ENCODE measurements at places on chromosomes 13 and 19.

- no peak for DNase-seq
These were observed 130.5 kb downstream of the MAB21L1 start for GRCh38 chr13:35345992-35346391.

DNA sequence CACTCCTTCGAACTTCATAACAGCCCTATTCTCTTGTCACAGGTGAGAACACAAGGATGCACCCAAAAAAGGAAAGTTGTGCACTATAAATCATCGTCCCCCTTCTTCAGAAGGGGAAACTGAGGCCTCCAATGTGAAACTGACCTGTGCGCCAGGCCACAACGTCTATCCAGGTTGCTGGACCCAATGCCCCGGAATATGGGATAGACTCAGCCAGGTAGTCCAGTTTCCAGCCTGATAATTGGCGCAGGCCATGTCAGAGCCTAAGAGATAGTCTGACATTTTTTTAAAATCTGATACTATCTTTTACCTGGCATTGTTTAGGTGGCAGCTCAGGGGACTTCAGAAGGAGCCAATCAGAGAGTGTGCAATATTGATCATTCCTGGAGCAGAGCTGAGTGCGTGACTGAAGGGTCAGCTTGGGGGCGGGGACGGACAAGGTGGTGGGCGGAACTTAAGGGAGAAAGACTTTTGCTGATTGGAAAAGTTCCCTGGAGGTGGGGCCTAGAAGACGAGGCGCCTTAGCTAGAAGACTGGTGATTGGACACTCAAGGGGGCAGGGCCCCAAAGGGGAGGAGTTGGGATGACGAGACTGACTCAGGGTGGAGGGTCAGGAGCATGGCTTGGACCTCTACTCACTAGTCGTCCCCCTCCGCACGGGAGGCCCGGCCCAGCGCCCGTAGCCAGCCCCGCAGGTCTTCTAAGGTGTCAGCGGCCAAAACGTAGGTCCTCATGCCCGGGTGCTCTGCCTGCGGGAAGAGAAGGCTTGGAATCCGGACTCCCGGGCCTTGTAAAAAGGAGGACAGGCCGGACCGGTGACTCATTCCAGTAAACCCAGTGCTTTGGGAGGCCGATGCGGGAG lies 8.5 kb downstream of the PLEKHA4 start:
- DNase-seq = no peak

GRCh38 chr13:31100721-31101120 lies 61.0 kb downstream of the HSPH1 start:
- DNase-seq = no peak

DNA sequence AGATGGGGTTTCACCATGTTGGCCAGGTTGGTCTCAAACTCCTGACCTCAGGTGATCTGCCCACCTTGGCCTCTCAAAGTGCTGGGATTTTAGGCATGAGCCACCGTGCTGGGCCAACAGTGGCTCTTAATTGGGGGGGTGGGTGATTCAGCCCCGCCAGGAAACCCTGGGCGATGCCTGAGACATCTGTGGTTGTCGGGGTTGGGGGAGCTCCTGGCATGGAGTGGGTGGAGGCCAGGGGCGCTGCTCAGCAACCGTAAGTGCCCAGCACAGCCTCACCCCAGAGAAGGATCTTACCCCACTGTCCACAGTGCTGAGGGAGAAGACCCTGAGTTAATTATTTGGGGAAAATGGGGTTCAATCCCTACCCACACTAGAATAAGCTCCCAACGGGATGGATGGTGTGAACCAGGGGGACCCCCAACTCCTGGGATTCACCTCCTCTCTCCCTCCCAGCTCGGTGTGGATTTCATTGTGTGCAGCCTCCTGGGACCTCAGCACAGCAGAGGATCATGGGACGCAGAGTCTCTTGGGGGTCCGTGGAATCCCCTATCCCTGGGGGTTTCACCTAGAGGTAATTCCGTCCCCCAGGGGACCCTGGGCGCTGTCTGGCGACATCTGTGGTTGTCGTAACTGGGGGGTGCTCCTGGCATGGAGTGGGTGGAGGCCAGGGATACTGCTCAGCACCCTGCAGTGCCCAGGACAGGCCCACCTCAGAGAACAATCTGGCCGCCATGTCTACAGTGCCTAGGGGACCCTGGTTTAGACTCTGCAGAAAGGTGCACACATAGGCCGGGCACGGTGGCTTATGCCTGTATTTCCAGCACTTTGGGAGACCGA lies 68.9 kb downstream of the GADD45B start:
- no peak for DNase-seq

GRCh38 chr13:52706081-52706480 lies 33.5 kb downstream of the CNMD start:
- no peak for DNase-seq

DNA sequence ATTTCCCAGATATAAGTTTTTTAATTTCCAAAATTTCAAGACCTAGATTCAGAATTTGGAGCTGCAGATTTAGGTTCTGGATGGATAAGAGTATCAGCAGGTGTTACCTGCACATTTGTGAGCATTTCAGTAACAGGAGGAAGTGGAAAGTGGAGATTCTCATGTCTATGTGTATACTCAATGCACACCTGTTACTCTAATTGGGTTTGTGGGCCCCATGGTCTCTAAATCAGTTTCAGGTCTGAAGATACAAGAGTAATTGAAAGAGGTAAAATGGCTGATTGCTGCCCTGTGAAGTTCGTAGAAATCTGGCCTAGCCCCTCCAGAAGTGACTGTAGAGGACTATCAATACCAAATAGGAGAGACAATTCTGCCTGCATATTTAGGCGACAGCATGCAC lies 13.9 kb downstream of the ZNF675 start:
- DNase-seq = no peak

GRCh38 chr19:42538841-42539709 lies 10.8 kb upstream of the CEACAM1 start:
- DNase-seq = no peak

DNA sequence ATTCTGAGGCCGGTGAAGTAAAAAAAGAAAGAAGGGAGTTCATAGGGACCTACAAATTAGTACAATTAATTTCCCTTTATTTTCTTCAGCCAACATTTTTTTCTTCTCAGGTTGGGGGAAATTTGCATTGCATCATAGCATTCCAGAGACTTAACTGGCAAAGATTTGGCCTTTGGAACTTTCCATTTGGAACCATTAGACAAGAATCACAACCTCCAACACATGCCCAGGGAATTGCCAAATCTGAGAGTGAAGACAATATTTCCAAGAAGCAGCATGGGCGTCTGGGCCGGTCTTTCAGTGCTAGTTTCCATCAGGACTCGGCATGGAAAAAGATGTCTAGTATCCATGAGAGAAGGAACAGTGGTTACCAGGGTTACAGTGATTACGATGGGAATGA lies 6.4 kb upstream of the ERCC5 start:
- peak; percentile 32 for DNase-seq

- DNase-seq = no peak
These were observed 180.9 kb downstream of the KCNRG start for GRCh38 chr13:50196118-50196517.

GRCh38 chr13:47415048-47415447 lies 518.2 kb upstream of the HTR2A start:
- no peak for DNase-seq

GRCh38 chr19:55306712-55307111 lies 18.4 kb downstream of the TMEM150B start:
- DNase-seq = no peak

DNA sequence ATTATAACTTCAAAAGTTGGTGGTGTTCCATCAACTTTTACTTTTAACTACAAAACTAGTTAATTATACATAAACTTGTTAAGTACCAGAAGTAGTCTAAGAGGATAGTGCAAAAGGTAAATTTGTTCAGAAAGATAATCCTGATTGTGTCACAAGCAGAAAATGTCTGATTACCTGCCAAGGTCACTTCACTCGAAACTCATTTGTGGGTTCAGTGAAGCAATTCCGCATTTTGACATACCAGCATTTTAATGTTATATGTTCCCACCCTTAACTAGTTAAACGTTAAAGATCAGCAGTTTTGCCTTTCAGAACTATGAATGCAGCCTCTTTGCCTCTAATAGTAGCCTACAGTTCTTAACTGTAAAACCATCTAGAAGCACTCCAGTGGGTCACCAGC lies 5.6 kb downstream of the EDNRB start:
- DNase-seq = no peak

GRCh38 chr19:34669305-34669704 lies 7.7 kb downstream of the SCGB2B2 start:
- DNase-seq = no peak

DNA sequence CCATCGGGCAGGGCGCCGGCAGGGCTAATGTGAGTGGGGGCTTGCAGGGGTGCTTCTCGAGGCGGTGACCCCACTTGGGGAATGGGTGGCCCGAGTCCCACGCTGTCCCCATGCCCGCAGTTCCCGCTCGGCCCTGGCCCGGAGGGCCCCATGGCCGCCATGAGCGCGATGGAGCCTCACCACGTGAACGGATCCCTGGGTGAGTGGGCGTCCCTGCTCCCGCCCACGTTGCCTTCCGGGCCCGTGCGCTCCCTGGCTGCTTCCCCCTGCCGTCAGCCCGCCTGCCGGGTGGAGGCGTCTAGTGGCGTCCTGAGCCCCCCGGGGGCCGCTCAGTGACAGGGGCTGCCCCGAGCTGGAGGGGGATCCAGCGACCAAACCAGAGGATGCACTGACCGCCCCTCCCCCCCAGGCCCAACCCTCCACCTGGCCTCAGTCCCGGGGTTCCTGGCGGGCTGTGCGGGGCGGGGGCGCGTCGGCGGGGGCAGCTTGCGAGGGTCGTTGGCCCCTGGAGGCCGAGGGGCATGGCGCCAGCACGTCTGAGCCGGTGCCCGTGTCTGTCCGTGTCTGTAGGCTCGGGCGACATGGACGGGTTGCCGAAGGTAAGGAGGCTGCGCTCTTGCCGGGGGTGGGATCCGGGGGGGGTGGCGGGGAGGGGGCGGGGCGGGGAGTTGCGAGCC lies 4.8 kb downstream of the ISYNA1 start:
- no peak for DNase-seq

GRCh38 chr19:53045536-53045935 lies 996 bp downstream of the ERVV-2 start:
- DNase-seq = no peak

DNA sequence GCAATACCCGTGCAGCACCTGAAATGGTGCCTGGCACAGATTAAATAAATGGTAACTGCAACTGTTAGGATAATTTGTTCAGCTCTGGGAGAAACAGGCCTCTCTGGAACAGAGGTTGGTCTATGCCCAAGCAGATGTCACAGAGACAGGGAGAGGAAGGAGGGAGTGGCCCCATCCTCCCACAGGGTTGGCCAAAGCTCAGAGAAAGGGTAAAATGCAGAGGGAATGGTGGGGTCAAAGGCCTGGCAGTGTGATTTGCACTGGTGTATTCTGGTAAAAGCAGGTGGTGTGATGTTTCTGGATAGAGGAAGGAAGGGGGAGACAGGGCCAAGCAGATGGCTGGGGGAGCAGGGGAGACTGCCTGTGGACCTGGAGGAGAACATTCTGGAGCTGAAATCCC lies 9.4 kb downstream of the ZSCAN22 start:
- DNase-seq = no peak

GRCh38 chr13:91576590-91576989 lies 178.2 kb downstream of the GPC5 start:
- DNase-seq = no peak

- no peak for DNase-seq
These were observed 77.1 kb downstream of the CCNA1 start for GRCh38 chr13:36509369-36509768.

DNA sequence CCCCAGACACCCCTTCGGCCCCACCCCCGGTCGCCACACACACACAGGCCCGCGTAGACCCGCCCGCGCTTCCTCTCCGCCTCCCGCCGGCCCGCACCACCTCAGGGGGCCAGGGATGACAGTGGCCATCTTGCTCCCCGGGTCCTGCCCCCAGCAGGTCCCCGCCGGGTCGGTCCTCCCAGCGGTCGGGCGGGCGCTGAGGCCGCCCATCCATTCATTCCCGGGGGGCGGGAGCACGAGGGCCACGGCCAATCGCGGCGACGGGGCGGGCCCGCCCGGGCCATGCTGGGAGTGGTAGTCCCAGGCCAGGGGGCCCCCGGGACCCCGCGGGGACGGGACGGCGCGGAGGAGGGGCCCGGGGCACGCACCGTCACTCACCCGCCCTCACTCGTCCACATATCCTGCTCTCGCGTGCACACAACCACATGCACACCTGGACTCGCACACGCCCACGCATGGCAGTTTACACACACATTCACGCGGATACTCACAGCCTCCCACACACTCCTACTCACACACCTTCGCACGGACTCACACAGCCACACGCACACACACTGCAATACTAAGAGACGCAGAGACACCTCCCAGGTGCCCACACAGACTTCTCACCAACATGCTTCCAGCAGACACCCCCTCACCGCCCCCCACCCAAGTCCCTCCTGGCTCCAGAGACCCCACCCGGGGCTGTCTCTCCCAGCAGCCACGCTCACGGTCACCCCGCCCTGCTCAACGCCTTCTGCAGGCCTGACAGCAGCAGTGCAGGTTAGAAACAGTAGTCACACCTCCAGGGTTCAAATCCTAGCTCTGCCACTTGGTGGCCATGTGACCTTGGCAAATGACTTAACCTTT lies at the start of gene DPF1:
DPF1 (minus strand) TSS at position 209 of the 849 bp plus-strand sequence; CDS start at position 129, 80 bp downstream.
- peak; percentile 94 for DNase-seq

DNA sequence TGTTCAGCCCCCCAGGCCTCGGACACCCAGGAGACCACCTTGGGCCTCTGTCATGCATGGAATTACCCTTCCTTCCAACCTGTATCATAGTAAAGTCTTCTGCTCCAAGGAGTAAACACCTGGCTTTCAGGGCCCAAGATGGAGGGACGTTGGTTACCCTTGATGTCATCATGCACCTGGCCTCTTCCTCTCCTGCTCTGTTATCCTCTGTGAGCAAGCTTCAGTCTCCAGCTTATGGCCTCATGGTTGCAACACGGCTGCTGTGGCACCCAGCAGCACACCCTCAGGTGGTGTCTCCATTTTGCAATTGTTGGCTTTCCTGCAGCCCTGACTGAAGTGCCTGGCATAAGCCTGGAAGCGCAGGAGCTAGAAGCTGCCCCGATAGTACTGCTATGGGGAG lies 4.0 kb upstream of the OVOL3 start:
- no peak for DNase-seq
